GDM1 (cell line): ENCODE measurements at places on chromosomes 5 and 9.

GRCh38 chr9:22158927-22159346 is 149.8 kb upstream of the CDKN2B start:
- no peak for DNase-seq

- no peak for DNase-seq
Measured at GRCh38 chr5:77881528-77881927, 105.4 kb upstream of the TBCA start.

DNA sequence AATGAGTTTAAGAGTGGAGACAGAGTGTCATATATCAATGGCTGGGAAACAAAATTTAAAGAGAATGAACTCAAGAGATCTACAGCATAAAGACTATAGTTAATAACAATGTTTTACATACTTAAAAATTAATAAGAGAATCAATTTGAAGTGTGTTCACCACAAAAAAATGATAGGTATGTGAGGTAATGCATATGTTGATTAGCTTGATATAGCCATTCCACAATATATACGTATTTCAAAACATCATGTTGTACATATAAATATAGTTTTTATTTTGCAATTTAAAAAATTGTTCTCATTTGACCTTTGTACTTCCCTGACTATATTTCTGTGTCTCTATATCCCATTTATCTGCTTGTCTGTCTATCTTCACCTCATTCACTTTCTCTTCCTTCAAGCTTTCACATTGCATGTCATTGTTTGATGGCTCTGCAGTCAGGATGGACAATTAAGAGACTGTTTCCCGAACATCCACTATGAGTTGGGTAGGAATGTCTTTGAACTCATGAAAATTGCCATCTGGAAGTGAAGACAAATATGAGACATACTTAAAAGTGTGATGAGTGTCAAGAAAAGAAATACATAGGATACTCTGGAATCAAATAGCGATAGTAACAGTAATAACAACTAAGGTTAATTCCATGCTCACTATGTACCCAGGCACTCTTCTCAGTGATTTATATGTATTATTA is 359.9 kb upstream of the ACTBL2 start:
- no peak for DNase-seq

- no peak for DNase-seq
Measured at GRCh38 chr5:62310426-62311143, 4.6 kb downstream of the KIF2A start.

DNA sequence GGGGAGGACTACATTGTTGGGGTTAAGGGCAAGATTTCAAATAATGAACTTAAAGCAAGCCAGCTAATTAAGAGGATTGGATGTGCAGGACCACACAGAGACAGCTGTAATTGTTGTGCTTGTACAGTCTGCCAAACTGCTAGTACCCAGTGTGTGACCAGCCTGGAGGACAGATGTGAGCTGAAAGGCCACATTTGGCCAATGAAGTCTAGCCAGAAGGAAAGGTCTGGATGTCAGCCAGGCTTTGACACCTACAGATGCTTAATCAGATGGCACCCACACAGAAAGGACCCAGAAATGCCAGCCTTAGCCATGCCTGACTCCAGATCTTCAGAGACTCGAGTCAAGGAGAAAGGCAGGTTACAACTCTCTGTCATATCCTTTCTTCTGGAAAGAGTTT is 491.1 kb downstream of the KIF4B start:
- no peak for DNase-seq

GRCh38 chr9:81211741-81212140 is 477.6 kb downstream of the TLE1 start:
- DNase-seq = no peak

DNA sequence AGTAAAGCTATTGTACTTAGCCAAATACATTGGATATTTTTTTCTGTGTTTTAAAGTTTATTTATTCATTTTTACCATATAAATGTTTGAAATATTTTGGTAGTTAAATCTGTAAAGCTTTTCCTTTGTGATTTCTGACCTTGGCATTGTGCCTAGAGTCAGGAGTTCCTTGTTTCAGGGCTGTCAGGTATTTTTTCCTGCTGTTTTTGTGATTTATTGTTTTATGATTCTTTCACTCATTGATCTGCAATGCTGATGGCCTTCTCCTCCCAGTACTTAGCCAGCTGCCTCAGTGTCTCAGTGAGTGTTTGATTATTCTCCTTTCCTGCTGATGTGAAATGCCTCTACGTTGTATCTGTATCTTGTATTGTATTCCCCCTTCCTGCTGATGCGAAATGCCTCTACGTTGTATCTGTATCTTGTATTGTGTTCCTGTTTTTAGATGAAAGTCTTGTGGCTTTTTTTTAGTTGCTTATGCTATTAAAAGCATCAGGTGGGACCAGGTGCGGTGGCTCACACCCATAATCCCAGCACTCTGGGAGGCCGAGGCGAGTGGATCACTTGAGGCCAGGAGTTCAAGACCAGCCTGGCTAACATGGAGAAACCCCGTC is 61.0 kb downstream of the EHMT1 start:
- no peak for DNase-seq

GRCh38 chr9:16031486-16031885 is 478.6 kb downstream of the CCDC171 start:
- no peak for DNase-seq

- DNase-seq = no peak
Measured at GRCh38 chr5:6188976-6189375, 189.4 kb downstream of the MED10 start.

- no peak for DNase-seq
Measured at GRCh38 chr5:177355162-177355867, 2.4 kb upstream of the RGS14 start.

DNA sequence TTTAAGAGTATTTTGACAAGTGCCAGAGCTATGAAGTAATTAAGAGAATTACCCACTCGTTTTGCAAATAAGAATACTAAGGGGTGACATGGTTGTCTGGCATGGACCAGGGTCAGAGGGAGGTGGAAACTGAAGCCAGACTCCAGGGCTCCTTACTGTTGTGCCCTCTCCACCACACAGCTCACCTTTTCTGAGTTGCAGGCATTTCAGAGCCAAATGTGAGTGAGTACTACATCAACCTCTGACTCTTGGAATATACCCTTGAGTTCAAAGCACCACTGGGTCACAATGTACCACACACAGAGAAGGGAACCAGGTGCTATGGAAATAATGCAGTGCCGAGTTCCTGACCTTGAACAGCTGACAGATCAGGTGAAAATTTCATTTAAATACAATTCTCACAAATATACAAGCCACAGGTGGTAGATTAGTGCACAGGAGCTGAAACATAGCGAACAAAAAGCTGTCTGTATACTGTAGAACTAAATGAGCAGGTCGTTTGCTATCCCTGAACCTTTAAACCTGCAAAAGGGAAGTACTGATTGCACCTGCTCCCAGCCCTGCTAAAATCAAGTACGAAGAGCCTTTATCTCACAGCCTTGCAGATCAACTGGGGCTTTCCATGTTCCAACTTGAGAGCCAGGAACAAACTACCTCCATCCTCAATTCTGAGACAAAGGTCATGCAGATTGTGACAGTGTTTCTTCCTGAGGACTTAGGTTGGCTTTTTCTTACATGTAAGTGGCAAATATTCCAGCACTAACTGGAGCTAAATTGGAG is 57.0 kb downstream of the GOLM1 start:
- DNase-seq = no peak

DNA sequence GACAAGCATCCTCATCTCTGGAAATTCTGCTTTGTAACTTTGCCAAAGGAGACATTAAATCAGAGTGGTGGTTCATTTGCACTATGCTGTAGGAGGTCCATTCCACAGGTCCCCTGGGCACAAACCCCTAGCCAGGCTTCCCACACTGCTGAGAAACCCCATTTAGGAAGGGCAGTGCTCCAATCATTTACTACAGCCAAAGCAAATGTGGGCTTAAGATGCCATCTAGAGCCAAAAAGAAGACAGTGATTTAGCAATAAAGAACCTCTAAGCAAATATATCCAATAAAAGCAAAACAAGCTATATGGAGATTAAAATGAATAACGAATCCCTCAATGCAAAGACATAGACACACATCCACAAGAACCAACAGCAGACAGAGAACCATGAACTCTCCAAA is 129.0 kb upstream of the ALDH1B1 start:
- DNase-seq = no peak

DNA sequence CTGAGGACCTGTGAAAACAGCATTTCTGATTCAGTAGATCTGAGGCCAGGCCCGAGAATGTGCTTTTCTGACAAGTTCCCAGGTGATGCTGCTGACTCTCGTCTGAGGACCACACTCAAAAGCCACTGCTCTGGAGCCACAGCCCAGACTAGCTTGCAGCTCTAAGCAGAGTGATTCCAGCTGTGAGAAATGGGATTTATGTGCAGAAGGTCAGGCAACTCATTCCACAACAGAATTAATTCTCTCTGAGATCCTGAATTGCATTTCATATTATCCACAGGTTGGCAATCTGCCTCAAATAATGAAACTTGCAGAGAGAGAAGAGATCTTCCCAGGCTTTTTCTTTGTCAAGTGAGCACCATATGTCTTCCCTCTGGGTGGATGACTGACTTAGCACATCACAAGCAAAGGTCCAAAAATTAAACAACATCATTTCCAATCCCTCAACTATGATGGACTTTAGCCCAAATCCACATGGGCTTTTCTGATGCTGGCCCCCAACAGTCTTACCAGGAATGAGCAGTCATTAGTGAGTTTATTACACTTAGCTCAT is 140.2 kb downstream of the ALDH1A1 start:
- DNase-seq = no peak

- DNase-seq = no peak
Measured at GRCh38 chr5:52283221-52283620, 504.5 kb upstream of the ITGA1 start.

- no peak for DNase-seq
Measured at GRCh38 chr5:135215617-135216470, 181.8 kb upstream of the PITX1 start.

DNA sequence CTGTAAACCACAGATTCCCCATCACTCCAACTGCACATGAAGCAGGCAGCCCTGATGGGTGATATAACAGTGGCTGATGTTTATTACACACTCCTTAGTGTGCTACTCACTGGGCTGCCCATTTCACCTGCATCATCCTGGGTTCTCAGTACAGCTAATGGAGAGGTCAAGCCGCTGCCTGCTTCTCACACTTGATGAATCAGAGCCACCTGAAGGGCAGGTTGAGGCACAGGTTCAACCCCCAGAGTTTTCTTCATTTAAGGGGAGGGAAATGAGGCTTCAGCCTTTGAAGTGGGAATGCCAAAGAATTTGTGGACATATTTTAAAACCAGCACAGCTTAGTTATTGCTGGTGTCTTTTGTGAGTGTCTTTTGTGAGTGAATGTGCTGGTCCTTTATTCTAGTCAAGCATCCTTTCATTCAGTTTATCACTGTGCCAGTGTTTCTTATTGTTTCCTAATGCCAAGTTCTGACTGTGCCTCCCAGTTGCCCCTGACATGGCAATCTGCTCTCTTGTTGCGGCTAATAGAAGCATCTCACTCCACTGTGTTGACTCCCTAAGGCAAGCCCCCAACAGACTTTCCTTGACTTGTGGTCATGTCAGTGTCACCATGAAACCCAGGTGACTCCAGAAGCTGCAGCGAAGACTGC is 109.2 kb downstream of the FBXL7 start:
- DNase-seq = no peak

DNA sequence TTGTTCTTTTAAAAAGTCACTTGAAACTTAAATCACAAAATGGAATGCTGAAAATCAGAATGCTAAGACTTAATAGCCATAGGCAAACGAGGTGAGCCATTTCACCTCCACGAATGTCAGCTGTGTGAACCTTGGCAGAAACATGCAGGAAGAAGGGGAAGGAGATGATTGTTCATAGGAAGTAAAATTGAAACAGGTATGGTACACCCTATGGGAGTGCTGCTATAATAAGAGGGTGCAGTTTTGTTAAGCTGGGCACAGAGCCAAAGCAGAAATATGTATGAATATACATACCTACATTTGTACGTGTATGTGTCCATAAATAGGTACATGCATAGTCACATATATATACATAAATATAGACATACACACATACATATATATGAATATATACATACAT is 51.0 kb upstream of the SPINK5 start:
- no peak for DNase-seq
